ENCODE measurements at places on chromosomes 5 and 9.
A peak's percentile ranks its signal among the peaks of the same experiment; 100 is the strongest.

DNA sequence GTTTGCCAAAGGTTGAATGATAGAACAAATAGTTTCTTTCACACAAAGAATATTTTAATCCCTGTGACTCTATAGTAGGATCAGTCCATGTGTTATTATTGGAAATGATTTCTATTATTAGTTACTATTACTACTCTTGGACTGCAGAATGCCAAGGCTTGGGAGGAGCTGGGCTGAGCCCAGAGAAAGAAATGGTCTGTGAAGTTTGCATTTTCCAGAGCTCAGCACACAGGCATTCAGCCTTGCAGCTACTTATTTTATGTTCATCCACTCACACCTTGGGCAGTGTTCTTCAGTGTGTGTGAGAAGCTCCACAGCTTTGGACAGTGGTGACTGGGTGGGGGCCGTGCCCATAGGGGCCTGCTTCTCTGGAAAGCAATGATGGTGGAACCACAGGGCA, 583.1 kb downstream of the CCDC171 start:
- DNase-seq: no peak

DNA sequence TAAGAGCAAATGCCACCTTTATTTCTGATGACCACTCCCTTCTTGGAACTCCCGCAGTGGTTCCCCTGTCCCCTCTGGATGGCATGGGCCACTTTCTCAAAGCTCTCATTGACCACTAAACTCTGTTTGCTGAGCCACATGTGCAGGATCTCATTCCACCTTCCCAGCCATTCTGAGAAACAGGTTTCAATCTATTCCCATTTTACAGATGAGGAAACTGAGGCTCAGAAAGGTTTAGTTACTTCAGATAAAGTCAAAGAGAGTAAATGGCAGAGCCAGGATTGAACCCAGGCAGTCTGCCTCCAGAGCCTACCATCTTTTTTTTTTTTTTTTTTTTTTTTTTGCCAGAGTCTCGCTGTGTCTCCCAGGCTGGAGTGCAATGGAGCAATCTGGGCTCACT, 24.2 kb downstream of the COL27A1 start:
- DNase-seq: no peak

GRCh38 chr9:135478829-135479468, 633 bp upstream of the PPP1R26 start:
- DNase-seq: no peak

GRCh38 chr5:10977011-10977410, 216.0 kb upstream of the DAP start:
- no peak for DNase-seq

DNA sequence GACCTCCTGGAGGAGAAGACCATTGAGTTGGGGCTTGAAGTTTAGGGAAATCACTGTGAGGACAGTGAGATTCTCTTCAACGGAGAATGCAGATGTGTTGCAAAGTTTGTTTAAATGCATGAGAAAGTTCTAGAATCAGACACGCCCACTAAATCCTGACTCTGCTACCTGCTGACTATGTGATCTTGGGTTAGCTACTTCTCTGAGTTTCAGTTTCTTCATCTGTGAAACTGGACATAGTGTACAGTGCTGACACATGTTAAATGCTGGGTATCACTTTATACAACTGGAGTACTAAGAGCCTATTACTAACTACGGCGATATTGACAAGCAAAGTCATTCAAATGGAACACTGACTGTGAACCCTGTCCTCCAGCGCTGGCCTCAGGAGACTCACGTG, 255.5 kb downstream of the HSPA4 start:
- DNase-seq: no peak

DNA sequence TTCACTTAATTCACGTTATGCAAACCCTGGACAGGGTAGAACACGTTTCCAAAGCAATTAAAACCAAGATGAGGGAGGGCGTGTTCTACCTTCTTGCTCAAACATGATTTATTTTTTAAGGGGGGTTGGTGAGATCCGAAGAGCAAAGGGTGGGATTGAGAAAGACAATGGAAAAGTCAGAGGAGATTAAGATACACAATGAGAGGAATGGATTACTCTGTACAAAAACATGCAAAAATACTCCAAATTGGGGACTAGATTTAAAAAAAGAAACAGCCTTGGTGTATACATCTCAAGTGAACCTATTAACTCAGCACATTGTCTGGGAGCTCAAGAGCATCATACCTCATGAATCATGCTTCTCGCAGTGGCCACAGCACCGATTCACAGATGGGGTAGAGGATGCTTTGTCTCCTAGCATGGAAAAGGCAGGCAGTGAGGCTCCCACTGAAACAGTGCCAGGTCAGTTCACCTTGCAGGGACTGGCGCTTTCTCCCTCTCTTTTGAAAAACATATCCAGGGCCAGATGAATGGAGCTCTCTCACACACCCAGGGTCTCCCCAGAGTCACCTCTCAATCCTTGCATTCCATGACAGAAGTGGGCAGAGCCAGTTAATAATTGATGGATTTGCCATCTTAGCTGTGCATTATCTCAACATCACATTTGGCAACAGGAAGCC, 459.7 kb downstream of the BNC2 start:
- no peak for DNase-seq

DNA sequence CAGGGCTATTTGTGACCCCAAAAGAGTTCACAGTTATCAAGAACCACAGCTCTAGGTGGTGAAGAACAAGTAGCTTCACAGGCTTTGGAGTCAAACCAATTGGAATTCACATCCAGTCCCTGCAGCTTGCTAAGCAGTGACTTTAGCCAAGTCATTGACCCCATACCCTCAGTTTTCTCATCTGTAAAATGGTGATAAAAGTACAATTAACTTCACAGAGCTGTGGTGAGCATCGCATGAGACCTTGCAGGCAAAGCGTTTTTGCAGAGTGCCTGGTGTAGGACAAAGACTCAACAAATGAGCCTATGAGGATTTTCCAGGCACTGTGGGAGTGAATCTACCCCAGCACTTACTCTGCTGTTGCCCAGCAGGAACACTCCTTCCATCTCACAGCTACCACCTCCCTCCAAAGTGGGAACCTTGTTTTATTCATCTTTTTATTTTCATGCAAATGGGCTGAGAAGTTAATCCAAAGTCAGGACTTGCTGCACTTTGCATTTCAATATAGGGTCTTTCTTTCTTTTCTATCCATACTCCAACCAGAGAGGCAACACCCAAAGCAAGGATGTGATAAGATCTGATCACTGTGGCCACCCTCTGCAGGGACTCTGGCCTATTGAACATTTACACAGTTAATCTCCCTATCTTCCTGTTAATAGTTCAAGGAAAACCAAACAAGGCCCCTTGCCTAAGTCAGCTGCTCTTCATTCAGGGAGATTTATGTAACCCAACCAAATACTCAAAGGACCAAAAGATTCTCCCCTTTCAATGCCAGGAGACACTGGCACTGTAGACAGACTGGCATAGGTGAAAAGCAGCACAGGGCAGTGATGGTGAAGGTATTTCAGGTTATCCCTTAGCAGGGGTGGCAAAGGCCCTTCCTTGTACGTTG, 41.9 kb downstream of the ABCA1 start:
- DNase-seq: no peak

- no peak for DNase-seq
These were observed 46.8 kb upstream of the ANKRD55 start for GRCh38 chr5:56279979-56280378.

- no peak for DNase-seq
These were observed 21.5 kb upstream of the MGAT1 start for GRCh38 chr5:180823940-180824629.

DNA sequence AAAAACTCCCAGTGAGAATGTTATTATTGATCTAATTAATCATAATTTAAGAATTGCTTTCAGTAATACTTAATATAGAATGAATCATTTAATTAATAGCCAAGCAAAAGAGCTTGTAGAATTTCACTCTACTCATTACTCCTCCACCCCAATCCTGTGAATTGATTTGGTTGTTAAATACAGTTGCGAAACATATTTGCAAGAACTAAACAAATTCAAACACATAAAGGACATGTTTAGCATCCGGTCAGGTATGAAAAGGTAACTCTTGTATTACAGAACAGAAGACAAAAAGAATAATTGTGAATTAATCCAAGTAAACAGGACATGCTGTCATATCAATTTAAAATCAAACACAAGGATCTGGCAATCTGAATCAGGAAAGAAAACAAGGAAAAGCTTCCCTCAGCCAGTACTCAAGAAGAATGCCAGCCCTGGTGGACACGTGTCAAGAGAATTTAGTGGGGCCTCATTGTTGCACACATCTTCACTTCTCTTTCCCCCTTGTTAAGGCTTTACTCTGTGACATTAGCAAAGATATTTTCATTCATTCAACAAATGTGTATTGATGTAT, 89.4 kb upstream of the SLC12A2 start:
- DNase-seq: no peak

GRCh38 chr9:93941493-93941892, 13.7 kb downstream of the BARX1 start:
- no peak for DNase-seq

DNA sequence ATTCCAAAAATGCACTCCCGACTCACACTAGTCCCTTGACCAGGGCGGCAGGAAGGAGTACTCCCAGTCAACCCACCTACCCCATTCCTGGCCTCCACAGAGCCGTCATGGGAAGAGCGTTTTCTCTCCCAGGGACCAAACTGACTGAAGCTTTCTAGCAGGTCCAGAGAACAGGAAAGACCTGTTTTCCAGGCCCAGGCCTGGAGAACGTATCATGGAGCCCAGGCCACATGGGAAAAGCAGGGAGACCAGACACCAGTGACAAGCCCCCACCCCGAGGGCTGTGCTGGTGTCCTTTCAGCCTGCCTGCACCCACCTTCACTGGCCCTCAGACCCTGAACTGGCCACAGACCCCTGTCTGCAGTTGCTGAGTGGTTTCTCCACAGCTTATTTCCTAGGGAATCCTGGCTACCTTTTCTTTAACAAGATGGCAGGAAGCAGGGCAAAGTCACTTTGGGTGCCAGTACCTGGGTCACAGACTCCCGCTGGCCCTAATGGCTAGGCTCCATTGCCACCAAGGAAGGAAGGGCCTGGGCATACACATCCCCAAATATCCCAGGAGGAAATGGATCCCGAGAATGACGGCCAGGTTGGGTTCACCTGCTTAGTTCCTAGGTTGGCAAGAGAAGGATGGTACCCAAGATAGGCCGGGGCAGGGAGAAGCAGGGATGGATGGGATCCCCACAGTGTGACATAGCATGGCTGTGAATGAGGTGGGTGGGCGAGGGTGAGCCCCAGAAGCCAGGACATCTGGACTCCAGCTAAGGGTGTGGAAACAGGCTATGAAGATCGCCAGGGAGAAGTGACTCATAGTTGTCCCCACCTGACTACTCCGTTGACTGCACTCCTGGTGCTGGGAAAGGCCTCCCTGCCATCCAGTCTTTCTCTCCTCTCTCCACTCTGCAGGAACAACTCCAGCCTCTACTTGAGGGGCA, 12.2 kb downstream of the CCNI2 start:
- DNase-seq: no peak

GRCh38 chr5:107769519-107769918, 98.8 kb upstream of the EFNA5 start:
- DNase-seq: no peak

GRCh38 chr9:138112791-138113600, 235.4 kb downstream of the CACNA1B start:
- peak; percentile 16 for DNase-seq

DNA sequence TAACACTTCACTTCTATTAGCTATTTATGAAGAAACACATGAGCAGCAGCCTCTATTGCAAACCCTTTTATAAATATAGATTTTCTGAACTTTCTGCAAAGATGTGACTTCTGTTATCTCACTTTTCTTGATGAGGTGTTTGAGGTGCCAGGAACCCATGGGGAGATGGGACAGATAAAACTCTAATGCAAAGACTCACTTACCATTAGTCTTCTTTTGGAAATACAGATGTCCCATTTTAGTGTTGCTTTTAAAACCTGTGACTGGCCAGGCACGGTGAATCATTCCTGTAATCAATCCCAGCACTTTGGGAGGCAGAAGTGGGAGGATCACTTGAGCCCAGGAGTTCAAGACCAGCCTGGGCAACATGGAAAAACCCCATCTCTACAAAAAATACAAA, 171.3 kb upstream of the GAS1 start:
- DNase-seq: no peak

GRCh38 chr9:105503881-105504280, 54.0 kb upstream of the FKTN start:
- no peak for DNase-seq

- DNase-seq: no peak
These were observed 62.9 kb upstream of the PPARGC1B start for GRCh38 chr5:149667084-149667828.
